Inflammatory macrophage (primary cell): ENCODE measurements at places on chromosomes 6 and 20.

DNA sequence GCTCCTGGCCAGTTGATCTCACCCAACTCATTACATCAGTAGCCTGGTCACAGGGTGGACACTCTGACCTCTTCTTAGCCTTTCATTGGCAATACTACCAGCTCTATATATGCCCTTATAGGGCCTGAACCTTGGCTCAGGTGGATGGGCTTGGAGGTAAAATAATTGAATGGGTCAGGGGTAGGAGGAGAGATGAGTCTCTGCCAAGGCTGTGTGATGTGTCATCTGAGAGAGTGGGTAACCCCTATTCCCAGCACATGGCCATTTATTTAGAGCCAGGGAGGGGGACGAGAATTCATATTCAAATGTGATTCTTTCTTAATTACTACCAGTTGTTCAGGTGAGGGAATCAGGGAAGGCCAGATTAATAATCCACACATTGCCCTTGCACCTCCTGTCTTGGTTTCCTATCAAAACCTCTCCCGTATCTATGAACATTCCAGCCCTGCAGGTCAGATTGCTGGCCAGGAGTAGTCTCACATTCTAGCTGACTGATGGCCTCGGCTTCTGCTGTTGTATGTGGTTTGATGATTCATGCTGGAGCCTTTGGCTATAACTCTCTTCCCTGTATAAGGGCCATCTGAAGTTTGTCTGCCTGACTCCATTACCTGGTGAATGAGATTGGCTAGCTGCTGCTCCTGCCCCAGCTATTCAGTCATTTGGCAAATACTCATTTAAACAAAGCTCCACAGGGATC is 13.4 kb downstream of the C20orf173 start:
- DNase-seq: no peak

- no peak for DNase-seq
These were observed 404.1 kb downstream of the FOXA2 start for GRCh38 chr20:22180244-22180643.

GRCh38 chr20:5041433-5041832 is 40.1 kb upstream of the SLC23A2 start:
- DNase-seq: no peak

DNA sequence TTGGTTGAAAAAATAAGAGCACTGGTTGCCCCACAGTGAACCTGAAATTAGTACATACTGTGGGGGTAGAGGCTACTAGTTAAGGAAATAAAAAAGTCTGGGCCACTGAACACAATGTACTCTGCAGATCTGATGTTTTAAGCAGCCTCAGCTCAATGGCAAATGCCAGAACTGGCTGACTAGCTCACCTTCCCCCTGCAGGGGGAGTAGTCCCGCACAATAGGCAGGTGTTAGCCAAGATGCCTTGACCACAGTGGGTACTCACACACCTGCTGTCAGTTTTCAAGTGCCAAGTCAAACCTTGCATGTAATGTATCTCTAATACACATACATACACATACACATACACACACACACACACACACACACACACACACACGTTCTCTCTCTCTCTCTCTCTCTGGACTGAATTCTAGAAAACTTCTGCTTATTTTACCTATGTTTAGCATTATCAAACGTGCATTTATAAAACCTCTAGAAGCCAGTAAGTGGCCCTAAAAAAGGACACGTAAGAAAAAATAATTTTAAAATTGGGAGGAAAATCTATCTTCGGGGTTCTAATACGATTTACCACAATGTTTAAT is 36.1 kb downstream of the GMDS start:
- no peak for DNase-seq

GRCh38 chr6:157233686-157234085 is 89.6 kb downstream of the TMEM242 start:
- DNase-seq: no peak

DNA sequence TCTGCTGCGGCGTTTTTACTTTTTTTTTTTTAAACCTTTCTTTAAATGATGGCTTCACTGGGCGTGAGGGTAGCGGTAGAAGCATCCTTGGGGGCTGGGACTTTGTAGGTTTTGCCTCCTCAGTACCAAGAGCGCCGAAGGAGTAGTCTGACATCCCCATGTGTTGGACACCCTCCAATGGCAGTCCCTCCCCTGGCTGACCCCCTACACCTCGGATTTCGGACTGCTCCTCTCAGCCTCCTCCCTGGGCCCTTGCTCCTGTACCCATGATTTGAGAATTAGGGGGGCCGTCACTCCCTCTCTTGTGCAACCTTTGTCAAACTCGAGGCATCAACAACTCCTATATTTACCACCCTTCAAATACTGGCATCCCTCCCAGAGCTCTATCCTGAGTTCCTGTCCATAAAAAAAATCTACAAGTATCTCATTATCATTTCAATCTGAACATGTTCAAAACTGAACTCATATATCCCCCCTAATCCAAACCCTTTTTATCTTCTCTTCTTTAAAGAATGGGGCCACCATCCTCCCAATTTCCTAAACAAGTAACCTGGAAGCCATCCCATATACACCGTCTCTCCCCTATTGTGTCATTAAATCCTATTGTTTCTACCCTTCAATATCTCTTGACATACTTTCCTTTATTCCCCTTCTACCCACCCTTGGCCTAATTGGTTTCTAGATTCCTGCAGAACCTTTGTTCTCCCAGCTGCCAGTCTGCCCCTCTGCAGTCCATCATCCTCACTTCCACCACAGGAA is 1.2 kb upstream of the ARFGEF3 start:
- DNase-seq: no peak

DNA sequence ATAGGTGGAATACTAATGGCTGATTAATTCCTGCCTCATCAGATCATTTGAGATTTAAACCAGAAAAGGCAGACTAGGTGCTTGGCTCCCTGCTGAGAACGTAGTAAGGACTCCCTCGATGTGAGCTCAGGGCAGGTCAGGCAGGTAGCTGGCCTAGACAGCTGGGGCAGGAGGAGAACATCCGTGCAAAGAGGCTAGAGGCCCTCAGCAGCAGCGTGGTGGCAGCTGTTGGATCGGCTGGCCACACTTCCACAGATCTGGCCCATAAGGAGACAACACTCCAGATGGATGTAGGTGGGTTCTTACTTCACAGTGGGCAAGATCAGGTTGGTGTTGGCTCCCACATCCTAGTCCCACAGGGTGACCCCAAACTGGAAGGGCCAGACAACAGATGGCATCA is 38.5 kb downstream of the EYA2 start:
- no peak for DNase-seq

DNA sequence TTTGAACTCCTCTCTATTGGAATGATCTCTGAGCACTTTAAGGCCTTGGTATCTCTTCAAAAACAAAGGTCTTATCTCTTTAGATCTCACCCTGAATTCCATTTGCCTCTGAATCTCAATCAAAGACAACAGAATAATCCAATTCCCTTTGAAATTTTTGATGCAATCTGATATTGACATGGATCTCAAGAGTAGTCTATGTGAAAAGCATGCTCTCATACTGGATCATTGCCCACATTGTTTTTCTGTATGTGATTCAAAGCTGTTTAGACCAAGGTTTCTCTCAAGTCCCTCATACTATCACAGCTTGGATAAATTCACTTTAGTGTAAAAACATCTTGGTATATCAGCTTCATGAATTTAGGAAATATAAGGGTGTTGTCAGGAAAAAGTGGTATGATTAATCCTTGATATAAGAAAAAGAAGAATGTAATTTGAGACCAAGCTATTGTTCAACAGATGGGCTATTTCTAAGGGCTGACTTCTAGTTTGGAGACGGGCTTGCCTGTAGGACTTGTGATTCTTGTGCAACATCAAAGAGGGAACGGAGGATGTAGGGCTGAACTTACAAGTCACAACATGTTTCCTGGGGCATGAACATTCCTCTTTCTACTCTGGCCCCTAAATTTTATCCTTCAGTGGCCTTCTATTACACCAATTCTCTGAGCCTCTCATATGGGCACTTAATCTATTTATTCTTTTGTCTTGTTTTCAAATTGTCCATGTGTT is 77.9 kb upstream of the CITED2 start:
- peak; percentile 68 for DNase-seq
